GM10248 (cell line): ENCODE measurements at places on chromosomes 4 and X.
A peak's percentile ranks its signal among the peaks of the same experiment; 100 is the strongest.

DNA sequence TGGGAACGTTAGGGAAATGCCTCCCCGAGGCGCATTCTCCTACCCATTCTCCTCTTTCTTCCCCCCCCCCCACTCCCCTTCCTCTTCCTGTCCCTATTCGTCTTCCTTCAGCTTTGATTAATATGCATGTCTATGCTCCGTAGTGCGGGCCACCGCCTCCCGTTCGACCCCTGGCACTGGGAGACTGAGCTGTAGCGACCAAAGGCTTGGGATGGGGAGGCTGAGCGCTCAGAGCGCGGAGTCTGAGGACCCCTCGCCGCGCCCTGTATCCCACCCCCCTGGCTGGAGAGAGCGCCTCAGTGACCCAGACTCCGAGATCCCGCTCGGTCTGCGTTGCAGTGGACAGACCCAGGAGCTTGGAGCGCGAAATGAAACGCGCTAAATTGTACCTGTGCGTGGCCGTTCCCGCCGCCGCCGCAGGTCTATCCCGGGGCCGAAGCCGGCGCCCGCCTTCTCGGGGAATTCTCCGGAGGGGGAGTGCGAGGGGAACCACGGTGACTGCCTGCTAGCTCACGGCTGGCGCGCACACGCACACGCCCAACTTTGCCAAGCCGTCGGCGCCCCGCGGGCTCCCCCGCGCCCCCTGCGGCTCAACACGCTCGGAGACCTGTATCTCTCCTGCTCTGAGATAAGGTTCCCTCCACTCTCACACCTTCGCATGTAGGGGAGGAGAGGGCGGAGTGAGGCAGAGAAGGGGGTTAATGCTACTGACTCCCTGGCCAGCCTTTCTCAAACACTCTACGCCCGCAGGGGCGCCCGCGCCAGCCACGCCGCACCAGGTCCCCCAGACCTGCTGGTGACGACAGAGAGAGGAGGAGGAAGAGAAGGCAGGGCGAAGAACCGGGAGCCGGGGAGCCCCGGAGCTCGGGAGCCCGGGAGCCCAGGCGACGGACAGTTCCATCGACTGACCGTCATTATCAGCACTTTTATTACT is 1.5 kb upstream of the PTCHD1 start:
- DNase-seq: no peak

GRCh38 chr4:88315460-88316017 is 31.2 kb upstream of the PPM1K start:
- no peak for DNase-seq

DNA sequence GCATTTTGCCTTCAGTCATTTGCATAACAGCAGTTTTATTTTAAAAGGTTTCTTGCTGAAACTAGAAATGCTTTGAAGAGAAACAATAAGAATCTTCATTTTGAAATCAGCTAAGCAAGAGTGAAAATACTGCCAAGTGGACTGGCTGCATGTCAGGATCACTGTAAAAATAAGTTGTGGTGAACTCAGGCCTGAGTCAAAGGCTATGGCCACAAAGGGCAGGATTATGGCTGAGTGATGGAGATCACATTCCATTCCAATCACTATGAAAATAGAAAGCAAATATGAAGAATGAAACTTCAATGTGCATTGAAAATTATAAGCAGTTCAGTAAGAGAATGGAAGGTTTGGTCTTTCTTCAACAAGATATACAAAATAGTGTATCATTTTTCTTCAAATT is 224.5 kb downstream of the PCDH18 start:
- no peak for DNase-seq

- DNase-seq: no peak
These were observed 16.1 kb downstream of the TMEM175 start for GRCh38 chr4:948101-948935.

DNA sequence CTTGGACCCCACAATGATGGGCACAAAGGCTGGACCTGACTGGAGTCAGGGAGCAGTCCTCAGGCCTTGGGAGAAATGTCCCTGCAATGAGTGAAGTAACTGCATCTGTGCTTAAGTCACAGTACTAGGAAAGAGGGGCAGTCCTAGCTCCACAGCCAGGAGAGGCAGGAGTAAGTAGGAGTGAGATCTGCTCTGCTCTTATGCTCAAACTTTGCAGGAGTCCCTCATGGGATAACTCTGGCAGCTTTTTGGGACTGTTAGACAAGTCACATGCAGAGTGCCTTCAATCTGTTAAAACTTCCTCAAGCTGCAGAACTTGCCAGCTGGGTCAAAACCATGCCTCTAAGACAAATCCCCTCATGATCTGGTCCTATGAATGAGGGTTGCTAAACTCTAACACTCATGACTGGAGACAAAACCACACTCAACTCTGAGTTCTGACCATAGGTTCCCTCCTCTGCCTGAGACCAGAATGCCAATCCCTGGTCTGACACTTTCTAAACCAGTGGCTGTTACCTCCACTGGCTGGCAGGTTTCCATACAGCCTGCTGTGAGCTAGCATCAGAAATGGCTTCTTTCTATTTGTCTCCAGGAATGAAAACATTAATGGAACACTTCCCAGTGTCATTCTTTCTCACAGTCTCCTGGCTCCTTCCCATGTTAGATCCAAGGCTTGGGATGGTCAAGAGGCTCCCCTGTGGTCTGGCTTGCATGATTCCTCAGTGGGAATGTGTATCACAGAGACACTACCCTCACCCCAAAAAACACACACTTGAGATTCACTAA is 819.3 kb downstream of the PCDH7 start:
- no peak for DNase-seq

DNA sequence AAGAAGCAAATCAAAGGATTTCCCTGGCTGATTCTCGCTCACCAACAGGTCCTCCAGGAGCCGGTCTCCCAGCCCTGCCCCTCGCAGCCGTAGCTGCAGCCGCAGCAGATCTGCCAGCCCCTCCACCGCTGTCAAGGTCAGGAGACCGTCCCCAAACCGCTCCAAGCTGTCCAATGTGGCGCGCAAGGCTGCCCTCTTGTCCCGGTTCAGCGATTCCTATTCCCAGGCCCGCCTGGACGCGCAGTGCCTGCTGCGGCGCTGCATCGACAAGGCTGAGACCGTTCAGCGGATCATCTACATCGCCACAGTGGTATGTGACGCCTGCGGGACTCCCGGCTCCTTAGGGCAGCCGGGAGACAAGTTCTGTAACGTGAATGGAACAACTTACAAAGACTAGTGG is 25.6 kb downstream of the SPATA18 start:
- no peak for DNase-seq

DNA sequence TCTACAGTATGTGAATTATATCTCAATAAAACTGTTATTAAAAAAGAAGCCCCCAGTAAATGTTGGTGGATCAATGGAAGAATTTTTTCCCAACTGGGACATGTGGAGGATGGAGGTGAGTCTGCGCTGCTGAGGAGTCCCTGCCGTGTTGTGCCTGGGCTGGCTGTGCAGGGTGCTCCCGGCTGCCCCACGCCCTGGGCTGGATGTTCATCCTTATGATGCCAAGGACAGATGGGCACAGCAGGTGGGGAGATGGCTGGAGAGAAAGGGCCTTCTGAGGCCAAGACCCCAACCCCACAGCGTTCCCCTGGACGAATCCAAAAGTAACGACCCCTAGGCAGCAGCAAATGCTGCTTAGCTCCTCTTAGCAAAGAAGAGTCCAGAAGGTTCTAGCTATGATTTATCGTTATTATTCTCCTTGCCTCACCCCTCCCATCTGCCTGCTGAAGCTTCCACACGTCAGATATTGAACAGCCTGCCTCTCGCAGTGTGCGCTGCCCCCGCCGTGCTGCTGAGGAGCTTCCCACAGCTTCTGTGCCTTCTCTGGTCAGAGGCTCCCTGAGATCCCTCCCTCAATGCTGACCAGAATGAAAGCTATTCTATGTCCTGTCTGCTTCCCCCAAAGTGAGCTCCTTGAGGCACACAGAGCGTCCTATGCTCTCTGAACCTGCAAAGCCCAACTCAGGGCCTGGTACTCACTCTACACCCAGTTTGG is 26.5 kb downstream of the HMX1 start:
- DNase-seq: no peak

DNA sequence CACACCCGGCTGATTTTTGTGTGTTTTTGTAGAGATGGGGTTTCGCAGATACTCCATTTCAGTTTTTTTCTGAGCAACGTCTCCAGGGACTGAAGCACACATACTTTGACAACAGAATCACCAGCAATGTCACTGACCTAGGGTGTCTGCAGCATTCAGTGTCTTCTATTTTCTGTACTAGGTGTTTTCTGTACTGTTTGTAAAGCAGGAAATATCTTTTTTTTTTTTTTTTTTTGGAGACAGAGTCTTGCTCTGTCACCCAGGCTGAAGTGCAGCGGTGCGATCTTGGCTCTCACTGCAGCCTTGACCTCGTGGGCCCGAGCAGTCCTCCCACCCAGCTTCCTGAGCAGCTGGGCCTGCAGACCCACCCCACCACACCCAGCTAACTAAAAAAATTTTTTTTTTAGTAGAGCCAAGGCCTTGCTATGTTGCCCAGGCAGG is 8.9 kb downstream of the ADD1 start:
- peak; percentile 38 for DNase-seq

- DNase-seq: no peak
These were observed 5.9 kb downstream of the NAA11 start for GRCh38 chr4:79319975-79320374.

GRCh38 chr4:45989775-45990174 is 134.1 kb downstream of the GABRG1 start:
- no peak for DNase-seq

DNA sequence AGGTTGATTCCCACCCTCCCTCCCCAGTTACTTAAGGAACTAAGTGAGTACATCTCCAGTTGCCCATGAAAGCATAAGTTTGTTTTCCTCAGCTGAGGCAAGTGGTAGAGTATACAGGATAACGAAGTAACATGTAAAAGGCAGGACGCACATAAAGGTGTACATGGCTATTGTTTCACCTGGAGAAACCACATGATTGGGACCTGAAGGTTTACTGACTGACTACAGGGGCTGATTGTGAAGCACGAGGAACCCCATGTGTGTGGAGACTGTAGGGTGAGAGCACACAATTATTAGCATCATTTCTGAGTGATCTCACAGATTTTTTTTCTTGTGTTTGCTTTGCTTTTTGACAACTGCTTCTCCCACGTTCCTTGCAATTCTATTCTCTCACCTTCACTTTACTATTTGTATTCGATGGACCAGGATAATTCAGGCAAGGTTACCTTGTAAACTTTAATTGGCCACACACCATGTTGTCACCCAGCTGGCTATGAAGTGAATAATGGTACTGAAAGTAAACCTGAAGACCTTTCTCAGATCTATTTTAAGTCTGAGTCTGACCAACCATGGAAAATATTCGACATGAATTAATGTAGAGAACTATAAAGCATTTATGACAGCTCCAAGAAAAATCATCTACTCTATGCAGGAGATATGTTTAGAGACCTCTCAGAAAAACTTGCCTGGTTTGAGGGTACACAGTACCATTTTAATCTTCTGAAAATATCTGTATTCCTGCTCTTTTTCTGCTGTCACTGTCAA is 102.5 kb upstream of the MYOZ2 start:
- no peak for DNase-seq

DNA sequence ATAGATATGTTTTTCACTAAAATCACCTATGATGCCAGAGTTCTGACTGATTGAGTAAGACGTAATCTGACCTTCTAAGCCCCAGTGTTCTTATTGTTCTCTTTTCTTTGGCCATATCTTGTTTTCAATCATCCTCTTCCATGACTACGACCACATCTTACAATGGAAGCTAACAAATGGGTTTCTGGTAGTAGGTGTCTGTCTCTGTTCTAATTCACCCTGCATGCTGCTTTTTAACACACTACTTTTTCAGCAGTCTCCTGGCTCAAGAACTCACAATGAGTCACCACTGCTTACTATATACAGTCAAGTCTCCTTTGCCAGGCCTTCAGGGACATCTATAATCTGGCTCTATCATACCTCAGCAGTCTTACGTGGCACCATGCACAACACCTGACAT is 146.1 kb downstream of the NEXMIF start:
- DNase-seq: peak; percentile 8

- DNase-seq: no peak
These were observed 68.5 kb downstream of the GALNT7 start for GRCh38 chr4:173237152-173237551.

DNA sequence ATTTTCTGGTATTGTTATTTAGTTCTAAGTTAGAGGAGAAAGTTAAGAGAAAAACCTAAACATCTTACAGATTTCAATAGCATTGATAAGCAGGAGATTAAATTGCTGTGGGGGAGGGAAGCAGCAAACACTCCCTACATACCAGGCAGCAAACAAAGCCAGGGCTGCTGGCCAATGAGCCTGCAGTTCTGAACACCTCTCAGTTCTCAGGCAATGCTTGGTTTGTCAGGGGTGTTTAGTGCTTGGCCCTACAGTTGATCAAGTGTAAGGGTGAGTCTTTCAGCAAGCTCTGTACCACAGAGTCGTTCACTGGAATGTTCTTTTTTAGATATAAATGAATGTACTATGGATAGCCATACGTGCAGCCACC is 38.6 kb downstream of the EGFL6 start:
- DNase-seq: no peak

- peak; percentile 52 for DNase-seq
These were observed 1.1 kb downstream of the HSPA4L start for GRCh38 chr4:127783026-127783769.

DNA sequence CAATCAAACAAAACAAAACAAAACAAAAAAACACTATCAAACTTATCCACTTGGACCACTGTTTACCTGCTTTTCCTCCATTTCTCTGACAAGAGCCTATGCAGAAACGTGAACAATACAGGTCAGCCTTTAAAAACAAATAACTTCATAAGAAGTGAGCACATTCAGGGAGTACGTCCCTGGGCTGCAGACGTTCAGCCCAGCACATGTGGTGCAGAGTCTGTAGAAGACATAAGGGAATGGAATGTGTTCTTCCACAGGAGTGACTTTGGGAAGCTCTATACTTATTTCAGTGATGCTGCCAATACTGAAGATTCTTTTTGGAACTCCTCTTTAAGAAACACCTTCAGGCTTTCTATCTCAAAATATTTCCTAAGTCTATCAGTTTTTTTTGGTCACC is 120.6 kb downstream of the SPRY1 start:
- DNase-seq: no peak

DNA sequence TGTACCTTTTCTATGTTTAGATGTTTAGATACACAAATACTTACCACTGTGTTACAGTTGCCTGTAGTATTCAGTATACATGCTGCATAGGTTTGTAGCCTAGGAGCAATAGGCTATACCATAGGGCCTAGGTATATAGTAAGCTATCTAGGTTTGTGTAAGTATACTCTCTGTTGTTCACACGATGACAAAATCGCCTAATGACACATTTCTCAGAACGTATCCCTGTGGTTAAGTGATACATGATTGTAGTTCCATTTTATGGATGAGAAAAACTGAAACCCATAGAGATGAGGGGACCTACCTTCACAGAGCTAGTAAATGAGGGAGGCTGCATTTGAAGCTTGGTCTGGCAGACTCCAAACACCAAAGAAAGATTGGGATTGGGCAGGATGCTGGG is 79.4 kb upstream of the EFNB1 start:
- DNase-seq: no peak

DNA sequence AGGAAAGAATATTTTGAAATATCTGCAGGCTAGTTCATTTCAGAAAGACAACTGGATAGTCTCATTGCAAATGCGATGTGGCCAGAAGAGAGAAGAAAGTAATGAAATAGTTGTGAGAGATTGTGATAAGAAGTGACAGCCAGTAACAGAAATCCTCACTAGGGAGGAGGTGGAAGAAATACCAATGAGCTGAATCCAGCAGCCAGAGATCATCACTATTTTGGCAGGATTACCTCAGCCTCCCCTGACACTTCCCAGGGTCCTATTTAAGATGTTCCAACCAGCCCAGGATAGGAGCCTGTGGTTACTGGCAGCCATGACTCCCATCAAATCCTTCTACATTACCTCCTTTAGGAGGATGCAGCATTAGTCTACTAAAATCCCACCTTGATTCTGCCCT is 76.7 kb upstream of the ARHGAP24 start:
- no peak for DNase-seq
